ENCODE measurements at places on chromosomes 3 and 15. TPM values are rescaled to one million over a fixed set of nuclear protein-coding genes. Genes with fewer than 3 reads are reported as not detected.

DNA sequence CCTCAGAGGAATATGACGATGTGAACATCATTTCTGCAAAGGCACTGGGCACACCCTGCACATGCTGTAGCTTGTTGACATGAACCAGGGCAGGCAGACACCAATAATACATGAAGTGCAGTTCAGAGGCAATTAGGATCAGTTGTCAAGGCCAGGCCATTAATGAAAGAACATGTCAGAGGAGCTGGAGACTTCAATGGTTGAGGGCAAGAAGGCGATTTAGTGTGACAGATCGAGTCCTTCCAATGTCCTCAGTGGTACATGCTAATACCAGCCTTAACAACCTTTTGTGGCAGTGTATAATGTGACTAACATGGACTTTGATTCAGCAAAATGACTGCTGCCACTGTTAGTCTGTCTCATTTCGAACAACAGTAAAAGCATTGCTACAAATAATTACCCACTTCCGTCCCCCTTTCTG is 205.2 kb upstream of the NANOGP8 start:
- DNase-seq: no peak

ONECUT1 gene
- total RNA-seq: not detected

DNA sequence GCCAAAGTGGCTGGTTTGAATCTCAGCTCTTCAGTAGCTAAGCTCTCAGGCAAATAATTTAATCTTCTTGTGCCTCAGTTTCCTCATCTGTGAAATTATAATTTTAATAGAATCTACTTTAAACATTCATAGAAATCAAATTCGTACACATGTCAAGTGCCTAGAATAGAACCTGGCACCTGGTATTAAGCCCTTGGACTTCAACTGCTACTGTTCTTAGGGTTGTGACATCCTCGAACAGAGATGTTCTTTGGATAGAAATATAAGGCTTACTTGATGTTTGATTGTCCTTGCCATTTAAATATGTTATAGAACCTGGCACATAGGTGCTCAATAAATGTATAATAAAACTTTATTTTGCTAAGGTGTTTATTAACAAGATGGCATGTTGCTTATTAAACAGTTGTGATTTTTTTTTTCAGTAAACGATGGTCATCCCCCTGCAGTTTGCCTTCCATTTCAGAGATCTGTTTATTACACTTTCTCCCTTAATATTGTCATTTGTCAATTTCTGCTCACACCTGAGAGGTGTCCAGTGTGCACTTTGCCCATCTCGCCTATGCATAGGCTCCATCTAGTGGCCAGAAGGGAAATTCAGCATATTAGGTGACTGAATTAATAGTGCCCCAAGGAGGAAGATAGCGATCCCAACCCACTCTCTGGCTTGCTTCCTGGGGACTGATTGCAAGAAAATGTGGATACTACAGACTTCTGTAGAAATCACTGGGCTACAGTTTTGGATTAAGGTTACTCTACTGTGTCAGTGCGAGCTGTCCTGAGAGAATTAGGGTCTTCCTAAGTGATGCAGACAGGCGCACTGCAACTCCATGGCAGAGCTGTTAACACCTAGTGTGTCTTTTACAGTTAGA is 10.7 kb downstream of the IGF1R start:
- DNase-seq: no peak

GRCh38 chr3:38229036-38229435 is 36.6 kb upstream of the SLC22A13 start:
- no peak for DNase-seq

- no peak for DNase-seq
Observed at GRCh38 chr3:71713041-71713440, 12.2 kb downstream of the EIF4E3 start.

DNA sequence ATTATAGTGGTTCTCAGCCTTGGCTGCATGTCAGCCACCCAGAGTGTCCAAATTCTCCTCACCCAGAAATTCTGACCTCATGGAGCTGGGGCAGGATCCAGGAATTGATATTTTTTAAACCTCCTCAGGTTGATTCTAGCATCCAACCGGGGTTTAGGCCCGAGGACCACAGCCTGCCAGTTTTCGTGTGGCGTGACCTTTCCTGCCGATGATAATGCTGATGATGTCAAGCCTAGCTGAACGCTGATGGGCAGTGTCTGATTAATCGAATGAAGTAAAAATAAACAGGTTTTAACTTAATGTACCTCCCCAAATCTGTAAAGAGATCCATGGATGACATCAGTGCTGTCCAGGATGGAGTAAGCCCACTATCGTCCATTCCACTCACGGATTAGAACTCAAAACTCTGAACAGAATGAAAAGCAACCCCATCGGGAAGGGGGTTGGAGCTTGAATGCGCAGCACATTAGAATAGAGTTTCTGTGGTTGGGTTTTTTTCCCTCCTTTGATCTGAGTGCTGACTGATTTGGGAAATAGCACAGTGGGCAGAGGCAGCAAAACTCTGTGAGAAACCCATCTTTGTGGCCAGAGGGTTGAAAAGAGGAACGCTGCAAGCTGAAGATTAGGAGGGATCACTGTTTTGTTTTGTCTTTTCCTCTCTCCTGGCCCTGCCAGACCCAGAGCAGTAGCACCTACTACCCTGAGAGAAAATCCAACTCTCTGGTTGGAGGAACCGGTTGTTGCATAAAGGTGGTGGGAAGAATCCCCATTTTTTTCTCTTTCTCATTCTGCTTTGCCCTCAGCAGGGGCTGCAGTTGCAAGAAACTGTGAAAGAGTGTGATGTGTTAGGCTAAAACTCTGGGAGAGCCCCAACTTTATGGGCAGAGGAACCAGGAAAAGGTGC is 153.9 kb downstream of the APBA2 start:
- DNase-seq: no peak

DNA sequence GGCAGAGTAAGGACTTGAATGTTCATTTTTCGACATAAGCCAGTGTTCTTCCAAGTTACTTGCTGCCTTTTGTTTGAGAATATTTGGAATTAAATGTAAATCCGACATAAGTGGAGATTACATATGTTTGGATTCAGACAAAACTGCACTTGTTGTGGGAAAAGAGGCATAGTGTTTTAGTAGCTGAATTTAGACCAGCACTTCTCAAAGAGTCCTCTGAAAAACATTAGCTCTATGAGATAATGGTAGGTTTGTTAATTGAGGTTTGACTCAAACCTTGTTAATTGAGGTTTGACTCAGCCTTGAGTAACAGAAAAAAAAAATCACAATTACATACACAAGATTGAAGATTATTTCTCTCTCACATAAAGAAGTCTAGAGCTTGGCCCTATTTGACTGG is 132.5 kb downstream of the NSUN3 start:
- DNase-seq: no peak

GUCA1C gene
- total RNA-seq: not detected

- DNase-seq: no peak
Observed at GRCh38 chr3:5191555-5192304, 4.2 kb downstream of the EDEM1 start.

DNA sequence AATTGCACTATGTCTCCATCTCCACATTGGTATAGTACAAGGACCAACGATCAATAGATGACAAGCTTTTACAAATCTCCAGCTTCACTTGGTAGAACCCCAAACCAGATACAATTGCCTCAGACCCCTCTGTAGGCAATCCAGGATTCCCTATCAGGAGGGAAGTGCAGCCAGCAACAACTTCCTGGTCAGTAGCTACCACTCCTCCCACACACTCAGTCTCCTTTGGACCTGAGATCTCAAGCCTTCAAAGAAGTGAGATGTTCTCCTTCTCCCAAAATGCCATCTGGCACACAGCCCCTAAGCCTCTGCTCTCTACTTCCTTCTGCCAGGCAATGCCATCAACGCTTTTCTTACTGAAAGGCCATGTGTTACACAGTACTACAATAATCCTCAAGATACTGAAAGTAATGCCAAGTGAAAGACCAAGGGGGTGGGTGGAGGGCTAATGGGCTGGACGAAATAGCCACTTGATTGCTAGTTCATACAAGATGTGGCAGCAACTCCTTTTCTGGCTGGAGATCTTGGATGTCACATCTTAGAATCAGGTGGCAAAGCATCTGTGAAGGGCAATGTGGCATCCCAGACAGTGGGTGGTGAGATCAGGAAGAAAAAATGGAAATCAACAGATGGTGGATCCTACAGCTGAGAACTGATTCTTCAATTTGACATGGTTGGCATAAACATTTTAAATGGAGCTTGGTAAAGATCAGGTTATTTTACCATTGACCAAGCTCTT is 75.3 kb upstream of the ACP3 start:
- no peak for DNase-seq

DNA sequence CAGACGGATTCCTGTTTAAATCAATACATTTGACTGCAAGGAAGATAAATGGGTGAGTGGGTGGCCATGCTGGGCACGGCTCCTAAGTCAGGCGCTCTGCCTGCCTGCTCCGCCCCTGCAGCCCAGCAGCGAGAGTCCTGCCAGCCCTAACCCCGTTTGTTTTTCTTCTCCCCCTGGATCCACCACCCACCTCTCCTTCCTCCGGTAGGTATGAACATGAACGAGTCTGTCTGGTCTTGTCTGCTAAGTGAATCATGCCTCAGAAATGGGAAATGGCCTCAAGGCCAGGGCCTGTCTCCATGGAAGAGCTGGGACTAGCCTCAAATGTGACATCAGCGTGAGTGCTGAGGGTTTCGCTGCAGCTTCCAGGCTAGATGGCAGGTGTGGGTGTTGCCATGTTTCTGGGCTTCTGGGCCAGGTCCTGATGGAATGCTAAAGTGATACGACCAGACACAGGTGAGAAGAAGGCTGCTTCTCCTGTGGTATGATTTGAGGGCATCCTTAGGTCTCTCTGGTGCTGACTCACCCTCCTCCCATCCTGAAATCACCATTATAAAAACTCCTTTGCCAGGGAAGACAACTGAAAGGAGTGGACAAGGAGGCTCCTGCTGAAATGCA is 5.6 kb upstream of the FEM1B start:
- peak; percentile 31 for DNase-seq

- no peak for DNase-seq
Observed at GRCh38 chr3:172607305-172608121, 84.3 kb upstream of the TNFSF10 start.

BSN gene
- total RNA-seq: 0.83 TPM

DNA sequence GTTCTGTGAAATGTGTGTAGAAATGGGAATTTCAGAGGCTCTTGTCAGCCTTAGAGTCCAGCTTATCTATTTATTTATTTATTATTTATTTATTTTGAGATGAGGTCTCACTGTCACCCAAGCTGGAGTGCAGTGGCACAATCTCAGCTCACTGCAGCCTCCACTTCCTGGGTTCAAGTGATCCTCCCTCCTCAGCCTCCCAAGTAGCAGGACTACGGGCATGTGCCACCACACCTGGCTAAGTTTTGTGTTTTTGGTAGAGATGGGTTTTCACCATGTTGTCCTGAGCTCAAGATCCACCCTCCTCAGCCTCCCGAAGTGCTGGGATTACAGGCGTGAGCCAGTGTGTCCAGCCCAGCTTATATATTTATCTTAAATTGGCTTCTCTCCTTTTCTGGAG is 11.5 kb downstream of the CNOT10 start:
- no peak for DNase-seq

- DNase-seq: no peak
Observed at GRCh38 chr3:24263069-24263668, 231.5 kb downstream of the THRB start.

DNA sequence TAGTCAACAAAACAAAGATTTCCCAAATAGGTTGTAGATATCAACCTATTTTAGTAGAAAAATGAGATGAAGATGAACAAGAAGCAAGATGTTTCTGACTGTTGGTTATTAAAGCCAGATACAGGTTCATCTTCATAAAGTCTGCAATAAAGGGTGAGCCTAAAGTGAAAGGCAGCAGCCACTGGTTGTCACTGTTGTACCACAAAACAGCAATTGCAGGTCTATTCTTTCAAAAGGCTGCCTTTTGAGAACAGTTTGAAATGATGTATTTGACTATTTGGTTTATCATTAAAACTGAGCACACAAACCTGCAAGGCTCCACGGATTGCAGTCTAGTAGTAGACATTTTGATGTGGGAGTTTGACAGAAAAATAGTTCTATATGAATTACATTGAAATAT is 543.4 kb downstream of the GBE1 start:
- no peak for DNase-seq

DNA sequence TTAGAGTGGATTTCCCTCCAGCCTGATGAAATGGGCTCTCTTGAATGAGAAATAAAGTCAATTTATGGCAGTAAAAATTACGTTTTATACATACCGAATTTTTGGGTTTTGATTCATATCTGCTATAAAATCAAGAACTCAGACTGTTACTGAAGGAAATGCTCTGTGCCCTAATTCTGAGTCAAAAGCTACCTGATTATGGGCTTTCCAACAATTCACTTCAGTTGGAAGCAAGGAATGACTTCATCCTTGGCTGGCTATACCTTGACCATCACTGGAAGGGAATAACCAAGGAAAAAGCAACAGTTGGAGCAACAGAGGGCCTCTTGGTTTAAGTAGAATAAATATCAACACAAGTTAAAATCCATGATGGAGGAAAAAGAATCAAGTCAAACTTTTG is 88.6 kb downstream of the ZNF385D start:
- DNase-seq: no peak

DNA sequence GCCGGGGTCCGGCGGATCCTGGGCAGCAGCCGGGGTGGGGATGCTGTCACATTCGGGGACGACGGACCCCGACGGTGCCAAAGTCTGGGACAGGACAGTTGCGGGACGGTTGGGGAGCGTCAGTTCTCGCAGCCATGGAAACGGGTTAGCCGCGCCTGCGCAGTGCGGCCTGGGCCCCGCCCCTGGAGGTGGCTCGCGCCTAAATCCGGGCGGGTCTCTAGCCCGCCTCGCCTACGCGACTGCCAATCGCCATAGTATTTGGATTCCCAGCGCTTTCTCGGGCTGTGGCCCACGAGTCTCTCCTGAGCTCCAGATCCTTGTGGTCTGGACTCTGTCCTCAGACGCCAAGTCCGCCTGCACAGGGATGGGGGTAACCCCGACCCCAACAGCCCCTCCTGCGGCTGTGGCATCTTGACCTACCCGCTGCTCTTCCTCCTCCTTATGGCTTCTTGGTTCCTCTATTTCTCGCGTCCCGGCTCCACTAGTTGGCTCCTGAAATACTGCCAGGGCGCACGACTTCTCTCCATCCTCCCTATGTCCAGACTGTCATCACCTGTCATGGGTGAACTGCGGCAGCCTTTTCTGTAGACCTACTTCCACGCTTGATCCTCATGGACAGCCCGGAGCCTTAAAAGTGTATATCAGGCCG is at the start of gene ZMYND10:
TSS of gene ZMYND10 (minus strand) at position 147 of the 649 bp plus-strand sequence. CDS start 153 bp downstream, outside the sequence.
- DNase-seq: no peak

GRCh38 chr15:28147801-28148200 is 48.7 kb upstream of the OCA2 start:
- DNase-seq: no peak

DNA sequence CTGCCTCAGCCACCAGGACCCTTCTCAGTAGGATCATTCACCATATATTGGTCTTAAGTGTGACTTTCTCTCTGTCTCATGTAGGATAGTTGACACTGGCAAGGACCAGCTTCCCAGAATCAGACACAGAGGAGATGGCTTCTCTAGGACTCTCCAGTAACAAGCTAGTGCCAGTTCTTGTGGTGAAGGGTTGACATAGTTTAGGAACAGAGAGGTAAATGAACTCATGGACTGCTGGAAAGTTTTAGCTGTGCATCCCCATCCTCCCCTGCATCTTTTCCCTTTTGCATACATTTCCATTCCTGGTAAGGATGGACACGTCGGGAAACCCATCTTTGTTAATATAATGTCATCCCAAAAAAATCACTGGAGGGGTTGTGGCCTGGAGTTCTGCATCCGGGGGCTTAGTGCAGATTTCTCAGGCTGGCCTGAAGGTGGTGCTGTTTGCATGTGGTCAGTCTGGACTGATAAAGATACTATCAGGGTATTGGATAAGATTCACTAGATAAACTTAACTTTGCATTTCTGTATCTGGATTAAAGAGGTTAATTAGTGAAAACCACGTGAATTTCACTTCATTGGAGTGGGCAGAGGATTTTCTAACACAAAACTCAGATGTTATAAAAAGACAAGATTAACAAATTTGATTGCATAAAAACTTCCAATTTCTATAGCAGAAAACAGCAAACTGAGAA is 110.8 kb downstream of the TBC1D2B start:
- DNase-seq: peak; percentile 44

BRK1 gene
- total RNA-seq: 69.7 TPM

Data from ovary (tissue), 10 donors.